ENCODE measurements at places on chromosomes 5 and 9. TPM values are rescaled to one million over a fixed set of nuclear protein-coding genes. Genes with fewer than 3 reads are reported as not detected.

The ARAP3 gene
- total RNA-seq, result 4.5 TPM

The SPATA31C1 gene
- total RNA-seq, result not detected

The ENC1 gene
- total RNA-seq, result 6.3 TPM

The LHX3 gene
- 0.08 TPM for total RNA-seq

The NRARP gene
- 4.3 TPM for total RNA-seq

The TXNDC8 gene
- not detected for total RNA-seq

The SPATA6L gene
- 2.5 TPM for total RNA-seq

The SHOC1 gene
- not detected for total RNA-seq

The GDA gene
- total RNA-seq, result 1.0 TPM

The IFNB1 gene
- not detected for total RNA-seq

The ZNF367 gene
- 5.6 TPM for total RNA-seq

The GBGT1 gene
- total RNA-seq, result 2.1 TPM

The ZDHHC11B gene
- total RNA-seq, result 1.5 TPM

The SAPCD2 gene
- total RNA-seq, result 23.9 TPM

The LCN15 gene
- not detected for total RNA-seq

The KIAA0825 gene
- 0.29 TPM for total RNA-seq

The IL9 gene
- total RNA-seq, result not detected

The PCDHA11 gene
- 0.08 TPM for total RNA-seq

The ACOT12 gene
- total RNA-seq, result not detected

The IFNK gene
- not detected for total RNA-seq

The P4HA2 gene
- 42.0 TPM for total RNA-seq

The CRB2 gene
- 0.06 TPM for total RNA-seq

The CDC20B gene
- total RNA-seq, result 0.09 TPM

The FBP2 gene
- total RNA-seq, result not detected

The DMRTA1 gene
- total RNA-seq, result 0.58 TPM

The KIF27 gene
- 0.95 TPM for total RNA-seq

The OR1J2 gene
- not detected for total RNA-seq

The SARDH gene
- 0.07 TPM for total RNA-seq

The SLC36A2 gene
- total RNA-seq, result not detected

The IL13 gene
- total RNA-seq, result not detected

The SYK gene
- 0.03 TPM for total RNA-seq

The PCDHB6 gene
- 1.1 TPM for total RNA-seq

The MTREX gene
- total RNA-seq, result 36.2 TPM

The CSF2 gene
- total RNA-seq, result 0.32 TPM

The PCA3 gene
- total RNA-seq, result not detected

The PCDHB15 gene
- total RNA-seq, result not detected

The NUTM2F gene
- total RNA-seq, result not detected

The PCDHB8 gene
- total RNA-seq, result 0.19 TPM

The NR2F1 gene
- total RNA-seq, result 4.8 TPM

The CCNI2 gene
- total RNA-seq, result not detected

The TRIM23 gene
- total RNA-seq, result 6.2 TPM

The GRM6 gene
- total RNA-seq, result not detected

The AFAP1L1 gene
- total RNA-seq, result 13.1 TPM

The CCL27 gene
- total RNA-seq, result not detected

The RLN1 gene
- not detected for total RNA-seq

The NCS1 gene
- 48.3 TPM for total RNA-seq

The PDE4D gene
- 58.8 TPM for total RNA-seq

The KCNIP1 gene
- total RNA-seq, result not detected

The EMB gene
- total RNA-seq, result 6.4 TPM
